Thyroid gland (tissue), 4 donors: ENCODE measurements at places on chromosomes 4 and X. TPM values are rescaled to one million over a fixed set of nuclear protein-coding genes. Genes with fewer than 3 reads are reported as not detected.

AMBN gene
- total RNA-seq, result not detected

SPATA4 gene
- total RNA-seq, result 1.3 TPM

ATP8A1 gene
- total RNA-seq, result 274 TPM

GRCh38 chr4:6147441-6147840 lies 52.9 kb downstream of the JAKMIP1 start:
- H3K36me3 ChIP-seq, result no peaks in the 10 kb centered on the region
- no peaks in the 10 kb centered on the region for H3K27me3 ChIP-seq
- H3K4me1 ChIP-seq, result no peaks in the 10 kb centered on the region
- no peak for DNase-seq

GRCh38 chr4:176444741-176445140 lies 125.0 kb downstream of the SPCS3 start:
- no peak for DNase-seq
- no peak overlapping the region for H3K4me3 ChIP-seq
- no peak overlapping the region for H3K27ac ChIP-seq
- no peaks in the 10 kb centered on the region for H3K4me1 ChIP-seq
- H3K36me3 ChIP-seq, result no peaks in the 10 kb centered on the region

DNA sequence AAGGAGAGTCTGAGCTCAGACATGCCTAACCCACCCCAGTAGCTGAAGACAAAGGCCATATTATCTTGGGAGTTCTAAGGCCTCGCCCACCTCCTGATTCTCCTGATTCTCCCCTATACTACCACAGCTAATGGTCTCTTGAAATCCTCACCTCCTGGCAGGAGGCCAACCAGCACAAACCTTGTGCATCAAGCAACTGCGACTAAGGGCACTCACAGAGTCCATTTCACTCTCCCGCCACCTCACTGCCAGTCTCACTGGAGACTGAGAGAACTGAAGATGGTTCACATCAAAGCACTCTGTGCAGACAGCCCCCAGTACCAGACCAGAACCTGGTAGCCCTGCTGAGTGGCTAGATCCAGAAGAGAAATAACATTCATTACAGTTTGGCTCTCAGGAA lies 102.1 kb upstream of the KLF8 start:
- H3K27ac ChIP-seq, result no peak overlapping the region
- no peaks in the 10 kb centered on the region for H3K4me1 ChIP-seq
- peak; percentile 10 for DNase-seq
- no peaks in the 10 kb centered on the region for H3K36me3 ChIP-seq

DNA sequence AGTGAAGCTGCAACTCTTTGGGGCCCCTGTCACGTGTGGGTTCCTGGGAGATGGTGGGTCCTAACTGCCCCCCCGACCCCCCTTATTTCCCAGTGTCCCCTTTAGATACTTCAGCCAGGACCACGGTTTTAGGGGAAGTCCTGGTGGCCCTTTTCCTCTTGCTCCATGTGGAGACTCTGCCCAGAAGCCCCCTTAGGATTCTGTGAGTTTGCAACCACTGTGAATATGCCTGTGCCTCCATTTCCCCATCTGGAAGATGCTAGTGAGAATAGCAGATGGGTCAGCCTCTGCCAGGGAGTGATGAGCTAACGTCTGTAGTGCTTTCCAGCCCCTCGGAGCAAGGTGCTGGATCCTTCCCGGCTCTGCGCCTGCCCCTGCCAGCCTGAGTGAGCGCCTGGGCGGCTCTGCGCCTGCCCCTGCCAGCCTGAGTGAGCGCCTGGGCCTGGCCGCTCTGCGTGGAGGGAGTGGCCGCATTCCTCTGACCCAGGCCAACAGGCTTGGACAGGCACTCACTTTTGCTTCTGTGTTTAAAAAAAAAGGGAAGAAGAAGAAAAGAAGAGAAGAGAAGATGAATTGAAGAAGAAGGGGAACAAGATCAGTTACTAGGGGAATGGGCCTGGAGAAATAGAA lies 6.7 kb upstream of the CITED1 start:
- no peak overlapping the region for H3K4me3 ChIP-seq
- DNase-seq, result peak; percentile 69
- peaks cover 19% of the 10 kb centered on the region for H3K4me1 ChIP-seq
- no peaks in the 10 kb centered on the region for H3K36me3 ChIP-seq
- H3K27ac ChIP-seq, result no peak overlapping the region

GRCh38 chrX:20517565-20517964 lies 250.9 kb upstream of the RPS6KA3 start:
- H3K4me3 ChIP-seq, result no peak overlapping the region
- no peak for DNase-seq
- no peaks in the 10 kb centered on the region for H3K36me3 ChIP-seq
- no peaks in the 10 kb centered on the region for H3K4me1 ChIP-seq
- H3K27ac ChIP-seq, result no peak overlapping the region

GRCh38 chr4:26978387-26979053 lies 117.9 kb downstream of the STIM2 start:
- no peaks in the 10 kb centered on the region for H3K27me3 ChIP-seq
- no peaks in the 10 kb centered on the region for H3K4me1 ChIP-seq
- no peaks in the 10 kb centered on the region for H3K36me3 ChIP-seq
- H3K27ac ChIP-seq, result no peak overlapping the region

- no peak overlapping the region for H3K4me3 ChIP-seq
- no peaks in the 10 kb centered on the region for H3K36me3 ChIP-seq
- H3K27ac ChIP-seq, result no peak overlapping the region
- no peaks in the 10 kb centered on the region for H3K4me1 ChIP-seq
Observed at GRCh38 chr4:111028795-111029194, 405.9 kb upstream of the PITX2 start.
